Chondrocyte (in vitro differentiated cells): ENCODE measurements at places on chromosomes 3 and 15. TPM values are rescaled to one million over a fixed set of nuclear protein-coding genes. Genes with fewer than 3 reads are reported as not detected.

SPTSSB gene
- not detected in 3 replicates for total RNA-seq

MME gene
- total RNA-seq = 1.7 to 8.9 TPM (median 2.5 TPM) in 3 replicates

GP9 gene
- total RNA-seq = not detected in 3 replicates

SNAP23 gene
- 66.0 to 85.6 TPM (median 74.0 TPM) in 3 replicates for total RNA-seq

WNT5A gene
- 11.1 to 24.5 TPM (median 11.6 TPM) in 3 replicates for total RNA-seq

GABRA5 gene
- 0.30 to 0.46 TPM in 2 of 3 replicates, not detected in the other for total RNA-seq

FHIT gene
- 2.5 to 3.8 TPM (median 3.4 TPM) in 3 replicates for total RNA-seq

TTLL13 gene
- 0.69 TPM in 1 of 3 replicates, not detected in the others for total RNA-seq

DUOX1 gene
- total RNA-seq = 0.21 TPM in 1 of 3 replicates, not detected in the others

GMPPB gene
- total RNA-seq = 27.6 to 50.2 TPM (median 28.4 TPM) in 3 replicates

TYRO3 gene
- total RNA-seq = 11.8 to 20.3 TPM (median 16.4 TPM) in 3 replicates

ISG20 gene
- total RNA-seq = 3.8 to 4.5 TPM (median 4.5 TPM) in 3 replicates

DNA sequence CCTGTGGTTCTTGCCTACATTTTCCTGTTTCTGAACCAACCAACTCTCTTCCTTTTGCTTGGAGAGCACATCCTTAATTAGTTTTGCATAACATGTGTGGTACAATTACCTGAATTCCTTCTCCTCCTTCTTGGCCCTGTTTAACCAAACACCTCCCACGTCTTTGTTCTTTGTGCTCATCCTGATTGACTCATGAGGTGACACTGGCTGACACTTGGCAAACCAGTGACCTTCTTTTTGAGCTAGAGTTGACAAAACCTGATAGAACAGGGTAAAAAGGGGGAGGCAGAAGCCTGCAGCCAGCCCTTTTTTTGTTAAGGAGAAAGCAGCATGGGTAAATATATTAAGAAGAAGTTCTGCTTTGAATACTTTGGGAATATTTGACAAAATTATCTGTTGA is 99.2 kb upstream of the SAMMSON start:
- no peak for DNase-seq

DNA sequence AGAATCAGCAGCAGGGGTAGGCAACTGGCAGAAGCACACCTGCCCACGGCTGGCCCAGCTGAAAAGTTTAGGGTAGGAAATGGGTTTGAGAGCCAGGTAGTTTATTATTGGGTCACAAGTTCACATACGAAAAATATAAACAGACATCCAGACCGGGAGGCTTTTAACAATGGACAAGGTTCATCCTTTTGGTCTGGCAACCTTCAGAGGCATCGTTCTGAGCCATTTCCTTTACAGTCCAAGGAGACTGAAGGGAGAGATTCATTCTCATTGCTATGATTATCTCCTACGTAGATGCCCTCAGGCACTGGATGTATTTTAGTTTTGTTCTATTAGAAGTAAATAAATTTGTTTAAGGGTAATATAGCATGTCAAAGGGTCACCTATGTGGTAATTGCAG is 248.0 kb upstream of the THBS1 start:
- DNase-seq = no peak

GRCh38 chr15:51678096-51678495 is 3.2 kb upstream of the SCG3 start:
- DNase-seq = no peak

GRCh38 chr15:77617476-77618230 is 15.1 kb downstream of the LINGO1 start:
- DNase-seq = no peak

DNA sequence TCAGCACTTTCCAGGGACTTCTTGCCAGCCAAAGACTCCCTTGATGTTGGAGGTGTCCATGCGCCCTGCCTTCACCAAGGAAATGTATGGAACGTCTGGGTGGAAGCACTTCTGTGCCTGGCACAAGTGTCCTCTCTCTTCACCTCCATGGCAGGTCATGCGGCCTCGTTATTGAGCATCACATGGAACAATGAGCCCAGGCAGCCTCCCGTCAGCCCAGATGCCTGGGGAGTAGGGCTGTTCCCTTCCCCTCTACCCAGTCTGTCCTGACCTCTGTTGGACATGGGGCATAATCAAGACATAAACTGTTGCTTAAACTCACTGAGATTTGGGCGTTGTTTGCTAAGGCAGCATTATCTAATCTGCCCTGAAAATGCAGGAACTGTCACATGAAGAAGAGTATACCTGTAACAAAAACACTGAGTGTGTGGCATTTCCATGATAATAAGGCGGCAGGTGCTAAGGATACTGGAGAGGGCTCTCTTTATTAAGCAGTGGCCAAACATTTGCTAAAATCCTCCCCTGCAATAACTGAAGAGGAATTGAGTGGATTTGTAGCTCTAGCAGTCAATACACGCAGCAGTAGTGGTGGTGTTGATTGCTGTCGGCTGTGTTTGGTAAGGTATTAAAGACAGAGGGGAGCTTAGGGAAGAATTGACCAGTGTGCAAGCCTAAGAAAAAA is 338.2 kb upstream of the ATP10A start:
- DNase-seq = no peak

GRCh38 chr3:31170932-31171670 is 276.6 kb upstream of the GADL1 start:
- no peak for DNase-seq

DNA sequence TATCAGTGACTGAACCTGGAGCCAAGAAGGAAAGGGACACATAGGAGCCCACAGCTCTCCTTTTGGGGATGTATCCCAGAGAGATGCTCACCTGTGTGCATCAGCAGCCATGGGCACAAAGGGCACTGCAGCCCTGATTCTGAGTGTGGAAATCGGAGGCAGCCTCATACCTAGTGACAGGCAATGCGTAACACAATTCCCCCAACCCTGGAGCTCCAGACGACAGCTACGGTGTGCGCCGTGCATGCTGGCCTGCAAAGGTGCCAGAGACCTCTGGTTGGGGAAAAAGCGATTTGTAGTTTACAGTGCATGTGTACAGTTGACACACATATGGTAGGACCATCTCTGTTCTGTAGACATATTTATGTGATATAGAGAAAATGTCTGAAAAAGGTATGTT is 59.0 kb upstream of the PLXNA1 start:
- DNase-seq = no peak

DNA sequence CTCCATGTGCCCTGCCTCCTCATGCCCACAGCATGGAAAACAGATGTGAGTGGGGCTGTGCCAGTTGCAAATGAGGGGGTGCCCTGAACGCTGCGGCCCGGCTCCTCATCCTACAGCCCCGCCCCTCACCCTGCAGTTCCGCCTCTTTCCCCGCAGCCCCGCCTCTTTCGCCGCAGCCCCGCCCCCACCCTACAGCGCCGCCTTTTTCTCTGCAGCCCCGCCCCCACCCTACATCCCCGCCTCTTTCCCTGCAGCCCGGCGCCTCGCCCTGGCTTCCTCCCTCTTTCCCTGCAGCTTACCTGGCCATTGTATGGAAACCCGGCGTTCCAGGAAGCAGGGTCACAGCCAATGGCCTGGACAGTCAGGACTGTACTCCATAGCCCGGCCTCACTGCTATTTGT is 284.9 kb downstream of the TLE3 start:
- no peak for DNase-seq

DNA sequence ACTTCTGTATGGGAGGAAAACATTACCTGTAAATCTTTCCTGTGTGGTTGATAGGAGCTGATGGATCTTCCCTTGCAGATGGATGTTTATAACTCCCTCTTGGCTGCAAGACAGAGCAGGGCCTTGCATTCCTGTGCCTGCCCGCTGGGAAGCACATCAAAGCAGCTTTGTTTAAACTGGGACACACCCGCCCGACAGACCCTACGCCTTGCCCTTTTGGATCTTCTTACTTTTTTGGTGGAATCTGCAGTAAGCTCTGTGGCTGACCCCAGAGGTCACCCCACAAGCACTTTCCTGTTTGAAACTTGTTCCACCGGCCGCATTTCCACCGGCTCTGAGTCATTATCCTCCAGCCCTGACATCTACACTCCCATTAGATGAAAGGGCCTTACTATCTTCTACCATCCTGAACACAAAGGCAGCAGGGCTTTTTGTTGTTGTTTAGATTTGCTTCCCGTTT is 244.1 kb upstream of the STT3B start:
- DNase-seq = no peak

GRCh38 chr3:97763586-97764406 is 762 bp upstream of the ARL6 start:
- DNase-seq = no peak

GRCh38 chr3:197522881-197523441 is 32.8 kb downstream of the BDH1 start:
- no peak for DNase-seq

GRCh38 chr15:77409259-77410156 is 10.4 kb downstream of the PEAK1 start:
- DNase-seq = no peak

DNA sequence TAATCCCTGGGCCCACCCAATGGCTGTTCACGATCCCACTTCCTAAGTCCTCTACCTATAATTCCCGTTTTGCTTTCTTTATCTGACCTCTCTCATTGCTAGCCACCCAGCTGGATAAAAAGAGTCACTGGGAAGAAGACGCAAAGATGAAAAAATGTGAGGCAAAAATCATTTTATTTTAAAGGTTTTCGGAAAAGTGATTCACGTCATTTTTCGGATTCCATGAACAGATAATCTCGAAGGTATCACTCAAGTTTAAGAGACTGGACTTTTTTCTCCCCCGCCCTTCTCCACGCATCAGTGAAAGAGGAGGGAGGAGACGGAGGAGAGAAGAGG is 266.6 kb downstream of the CGGBP1 start:
- DNase-seq = no peak
